Activated CD8-positive, alpha-beta memory T cell treated with anti-CD3 and anti-CD28 coated beads for 4 hours (primary cell): ENCODE measurements at places on chromosomes 3 and 15.

DNA sequence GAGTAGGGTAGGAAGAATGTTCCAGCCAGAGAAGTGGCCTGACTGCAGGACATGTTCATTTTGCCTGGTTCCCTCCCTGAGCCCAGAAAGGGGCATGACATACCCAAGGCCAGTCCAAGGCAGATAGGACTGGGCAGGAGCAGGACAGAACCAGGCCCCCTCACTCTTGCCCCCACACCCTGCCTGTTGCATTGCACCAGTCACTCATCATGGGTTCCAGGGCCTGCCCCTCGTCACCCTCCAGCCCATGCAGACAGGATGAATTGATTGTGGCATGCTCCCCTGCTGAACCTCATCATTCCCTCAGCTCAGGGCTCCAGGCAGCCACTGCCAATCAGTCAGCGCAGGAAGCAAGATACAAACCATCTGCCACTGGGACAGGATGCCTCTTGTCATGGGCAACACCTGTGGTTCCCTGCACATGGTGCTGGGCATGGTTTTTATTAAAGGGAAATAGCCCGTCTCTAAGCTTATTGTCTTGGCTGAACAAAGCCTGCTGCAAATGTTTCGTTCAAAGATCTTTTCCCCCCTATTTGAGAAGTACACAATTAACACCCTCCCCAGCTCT lies 48.9 kb downstream of the RASGRF1 start:
- DNase-seq = no peak

- DNase-seq = no peak
Observed at GRCh38 chr15:65821070-65821469, 29.0 kb upstream of the DENND4A start.

DNA sequence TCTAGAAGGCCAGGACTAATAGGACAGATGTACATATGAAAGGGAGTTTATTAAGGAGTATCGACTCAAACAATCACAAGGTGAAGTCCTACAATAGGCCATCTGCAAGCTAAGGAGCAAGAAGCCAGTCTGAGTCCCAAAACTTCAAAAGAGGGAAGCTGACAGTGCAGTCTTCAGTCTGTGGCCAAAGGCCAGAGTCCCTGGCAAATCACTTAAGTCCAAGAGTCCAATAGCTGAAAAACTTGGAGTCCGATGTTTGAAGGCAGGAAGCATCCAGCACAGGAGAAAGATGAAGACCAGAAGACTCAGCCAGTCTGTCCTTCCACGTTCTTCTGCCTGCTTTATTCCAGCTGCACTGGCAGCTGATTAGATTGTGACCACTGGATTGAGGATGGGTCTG lies 11.1 kb upstream of the CELF6 start:
- no peak for DNase-seq

DNA sequence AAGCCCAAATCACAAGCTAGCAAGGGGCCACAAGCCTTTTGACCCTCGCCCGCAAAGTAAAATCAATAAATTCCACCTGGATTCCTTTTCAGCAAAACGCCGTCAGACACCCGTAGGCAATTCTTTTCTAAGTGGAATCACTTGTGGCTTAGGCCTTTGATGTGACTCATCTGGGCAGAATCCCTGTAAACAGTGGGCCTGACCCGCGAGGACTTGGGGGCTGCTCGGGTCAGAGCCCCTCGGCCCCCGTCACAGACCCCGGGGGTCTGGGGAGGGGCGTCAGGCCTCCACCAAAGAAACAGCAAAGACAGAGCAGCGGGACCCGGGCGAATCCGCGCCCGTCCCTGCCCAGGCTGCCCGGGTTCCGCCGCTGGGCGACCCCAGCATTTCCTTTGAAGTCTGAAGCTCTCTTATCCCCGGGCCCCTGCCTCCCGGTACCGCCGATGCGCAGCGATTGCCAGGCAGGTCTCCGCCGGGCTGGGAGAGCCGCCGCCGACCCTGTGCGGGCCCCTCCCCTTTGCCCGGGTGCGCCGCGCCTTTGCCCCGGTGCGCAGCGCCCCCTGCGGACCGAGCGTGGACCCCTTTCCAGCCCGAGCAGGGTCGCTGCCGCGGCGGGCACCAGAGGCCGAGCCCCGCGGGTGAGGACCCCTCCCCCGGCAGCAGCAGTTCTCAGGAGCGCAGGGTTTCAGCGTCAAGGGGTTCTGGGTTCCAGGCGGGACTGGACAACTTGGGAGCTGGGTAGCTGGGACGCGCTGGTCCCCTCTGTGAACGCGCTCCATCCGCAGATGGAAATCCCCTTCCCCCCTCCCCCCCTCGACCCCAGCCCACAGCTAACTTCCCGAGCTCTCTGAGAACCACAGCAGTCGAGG lies 178.3 kb downstream of the UACA start:
- peak; percentile 8 for DNase-seq
